ENCODE measurements at places on chromosomes 12 and 14. TPM values are rescaled to one million over a fixed set of nuclear protein-coding genes. Genes with fewer than 3 reads are reported as not detected.

SERPINA4 gene
- not detected for total RNA-seq

- no peak overlapping the region for H3K4me3 ChIP-seq
- no peak for DNase-seq
- H3K27me3 ChIP-seq: no peaks in the 10 kb centered on the region
- H3K36me3 ChIP-seq: no peaks in the 10 kb centered on the region
- no peak overlapping the region for H3K27ac ChIP-seq
These were observed 270.0 kb downstream of the EGLN3 start for GRCh38 chr14:33680873-33681272.

GRCh38 chr12:51218607-51219161 lies 822 bp upstream of the POU6F1 start:
- no peaks in the 10 kb centered on the region for H3K27me3 ChIP-seq
- no peak for DNase-seq
- no peaks in the 10 kb centered on the region for H3K36me3 ChIP-seq

DNA sequence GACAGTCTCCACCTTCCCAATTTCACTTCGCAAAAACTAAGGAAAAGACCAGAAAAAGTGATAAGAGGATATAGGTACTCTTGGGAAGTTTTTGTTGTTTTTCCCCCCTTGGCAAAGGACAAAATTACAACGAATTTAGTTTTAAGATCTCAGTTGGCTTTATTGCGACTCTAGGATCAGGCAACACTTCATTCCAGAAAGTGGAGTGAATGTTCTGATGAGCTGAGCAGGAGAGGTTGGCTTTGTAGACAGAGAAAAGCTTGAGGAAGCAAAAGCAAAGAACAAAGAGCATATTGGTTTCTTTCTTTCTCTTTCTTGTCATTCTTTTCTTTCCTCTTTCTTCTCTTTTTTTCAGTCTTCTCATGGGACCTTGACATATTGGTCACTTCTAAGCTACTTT lies 640 bp upstream of the ZFYVE1 start:
- H3K36me3 ChIP-seq: peaks cover 12% of the 10 kb centered on the region
- peak overlapping the region; percentile 89 for H3K4me3 ChIP-seq
- peaks cover 42% of the 10 kb centered on the region for H3K4me1 ChIP-seq
- no peak for DNase-seq
- no peak overlapping the region for H3K27ac ChIP-seq
- no peaks in the 10 kb centered on the region for H3K27me3 ChIP-seq

DNA sequence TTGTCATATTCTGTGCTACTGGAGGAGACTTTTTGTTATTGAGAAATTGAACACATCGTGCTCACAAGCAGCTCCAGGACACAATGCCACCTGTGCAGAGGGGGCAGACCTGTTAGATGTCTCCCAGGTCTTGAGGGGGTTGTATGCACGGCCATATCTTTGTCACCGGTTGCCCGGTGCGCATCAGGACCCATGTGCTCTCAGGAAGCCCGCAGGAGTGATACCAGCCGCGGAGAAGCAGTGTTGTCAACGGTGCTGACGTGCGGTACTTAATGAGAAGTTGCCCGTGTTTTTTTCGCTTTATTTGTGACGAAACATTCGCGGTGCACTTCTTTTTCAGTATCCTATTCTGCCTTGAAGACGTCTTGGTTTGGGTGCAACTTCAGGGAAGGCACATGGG lies 128.2 kb upstream of the RTL1 start:
- H3K27ac ChIP-seq: no peak overlapping the region
- no peaks in the 10 kb centered on the region for H3K4me1 ChIP-seq
- H3K36me3 ChIP-seq: no peaks in the 10 kb centered on the region
- no peak overlapping the region for H3K4me3 ChIP-seq

GRCh38 chr12:92108651-92109050 lies 37.0 kb downstream of the BTG1 start:
- H3K4me3 ChIP-seq: no peak overlapping the region
- no peak for DNase-seq
- H3K4me1 ChIP-seq: no peaks in the 10 kb centered on the region
- H3K27me3 ChIP-seq: no peaks in the 10 kb centered on the region

DNA sequence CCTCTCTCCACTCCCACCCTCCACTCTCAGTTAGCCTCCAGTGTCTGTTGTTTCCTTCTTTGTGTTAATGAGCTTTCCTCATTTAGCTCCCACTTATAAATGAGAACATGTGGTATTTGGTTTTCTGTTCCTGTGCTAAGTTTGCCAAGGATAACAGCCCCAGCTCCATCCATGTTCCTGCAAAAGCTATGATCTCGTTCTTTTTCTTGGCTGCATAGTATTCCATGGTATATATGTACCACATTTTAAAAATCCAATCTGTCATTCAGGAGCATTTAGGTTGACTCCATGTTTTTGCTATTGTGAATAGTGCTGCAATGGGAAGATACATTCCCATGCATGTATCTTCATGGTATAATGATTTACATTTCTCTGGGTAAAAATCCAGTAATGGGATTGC lies 2.8 kb upstream of the WASHC4 start:
- H3K27ac ChIP-seq: no peak overlapping the region
- no peaks in the 10 kb centered on the region for H3K27me3 ChIP-seq
- DNase-seq: no peak
- H3K36me3 ChIP-seq: no peaks in the 10 kb centered on the region

DNA sequence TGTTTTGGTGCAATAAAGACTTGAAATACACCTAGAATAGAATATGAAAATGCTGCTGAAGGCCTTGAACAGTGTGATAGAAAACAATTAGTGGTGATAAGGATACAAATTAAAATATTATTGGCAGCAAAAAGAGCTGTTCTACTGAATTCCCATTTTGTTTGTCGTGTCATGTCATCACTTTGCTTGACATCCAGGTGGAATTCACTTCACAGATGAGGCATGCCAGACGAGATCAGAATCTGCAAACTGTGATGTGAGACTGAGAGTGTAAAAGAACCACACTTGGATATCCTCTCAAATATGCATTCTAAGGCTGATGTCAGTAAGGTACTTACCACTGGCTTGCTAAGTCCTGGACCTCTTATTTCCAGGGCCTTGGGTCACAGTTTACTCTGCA lies 635.1 kb upstream of the STXBP6 start:
- DNase-seq: no peak
- H3K27me3 ChIP-seq: no peaks in the 10 kb centered on the region
- no peaks in the 10 kb centered on the region for H3K4me1 ChIP-seq
- no peak overlapping the region for H3K27ac ChIP-seq

Data from spleen (tissue), 13 donors.